ENCODE measurements at places on chromosomes 1 and 21. TPM values are rescaled to one million over a fixed set of nuclear protein-coding genes. Genes with fewer than 3 reads are reported as not detected.

- H3K4me3 ChIP-seq = no peak overlapping the region
- DNase-seq = no peak
- no peak overlapping the region for H3K27ac ChIP-seq
Observed at GRCh38 chr1:199671684-199672083, 355.8 kb upstream of the NR5A2 start.

DNA sequence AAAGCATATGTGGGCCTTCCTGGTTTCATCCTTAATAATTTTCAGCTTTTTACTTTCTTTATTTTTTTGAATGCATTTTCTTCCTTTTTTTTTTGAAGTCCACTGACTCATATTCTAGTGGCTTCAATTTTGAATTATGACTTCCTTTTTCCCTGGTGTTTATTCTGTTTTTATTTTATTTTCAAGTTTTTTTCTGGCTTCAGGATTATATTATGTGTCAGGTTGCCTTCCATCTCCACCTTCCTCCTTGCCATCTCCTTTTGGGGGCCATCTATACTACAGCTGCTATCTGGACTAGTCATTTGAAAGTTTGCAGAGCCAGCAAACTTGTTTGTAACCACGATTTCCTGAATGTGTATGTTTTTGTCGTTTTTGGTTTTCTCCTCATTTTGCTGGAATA is 117.6 kb downstream of the LEPR start:
- no peaks in the 10 kb centered on the region for H3K36me3 ChIP-seq
- DNase-seq = no peak
- no peak overlapping the region for H3K27ac ChIP-seq
- no peak overlapping the region for H3K4me3 ChIP-seq

GRCh38 chr1:70083519-70083918 is 121.9 kb downstream of the LRRC40 start:
- no peaks in the 10 kb centered on the region for H3K4me1 ChIP-seq
- no peaks in the 10 kb centered on the region for H3K27me3 ChIP-seq
- no peaks in the 10 kb centered on the region for H3K36me3 ChIP-seq
- no peak for DNase-seq
- no peak overlapping the region for H3K27ac ChIP-seq

DNA sequence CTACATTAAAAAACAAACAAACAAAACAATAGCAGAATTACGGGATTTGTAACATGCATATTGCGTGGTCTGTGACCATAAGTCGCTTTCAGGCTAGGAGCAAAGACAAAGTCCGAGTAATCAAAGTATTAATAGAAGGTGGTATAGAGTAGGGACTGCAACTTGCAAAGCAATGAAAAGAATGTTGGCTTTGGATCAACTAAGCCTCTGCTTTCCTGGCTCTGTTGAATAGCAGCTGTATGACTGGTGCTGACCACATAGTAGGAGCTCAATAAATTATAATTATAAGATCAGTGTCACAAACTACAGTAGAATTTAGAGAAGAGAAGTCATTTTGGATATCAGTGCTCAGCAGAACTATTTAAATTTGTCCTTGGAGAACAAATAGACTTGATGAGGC is 586.4 kb downstream of the DPYD start:
- no peak overlapping the region for H3K4me3 ChIP-seq
- peaks cover 4% of the 10 kb centered on the region for H3K4me1 ChIP-seq
- no peaks in the 10 kb centered on the region for H3K36me3 ChIP-seq
- H3K27ac ChIP-seq = no peak overlapping the region
- no peaks in the 10 kb centered on the region for H3K27me3 ChIP-seq

GRCh38 chr1:188903241-188903640 is 1574.4 kb downstream of the BRINP3 start:
- H3K4me1 ChIP-seq = no peaks in the 10 kb centered on the region
- DNase-seq = no peak
- H3K4me3 ChIP-seq = no peak overlapping the region
- no peaks in the 10 kb centered on the region for H3K27me3 ChIP-seq
- H3K36me3 ChIP-seq = no peaks in the 10 kb centered on the region

GRCh38 chr1:58035523-58035922 is 511.0 kb downstream of the OMA1 start:
- H3K36me3 ChIP-seq = no peaks in the 10 kb centered on the region
- no peak overlapping the region for H3K27ac ChIP-seq
- no peaks in the 10 kb centered on the region for H3K4me1 ChIP-seq
- no peak for DNase-seq

DNA sequence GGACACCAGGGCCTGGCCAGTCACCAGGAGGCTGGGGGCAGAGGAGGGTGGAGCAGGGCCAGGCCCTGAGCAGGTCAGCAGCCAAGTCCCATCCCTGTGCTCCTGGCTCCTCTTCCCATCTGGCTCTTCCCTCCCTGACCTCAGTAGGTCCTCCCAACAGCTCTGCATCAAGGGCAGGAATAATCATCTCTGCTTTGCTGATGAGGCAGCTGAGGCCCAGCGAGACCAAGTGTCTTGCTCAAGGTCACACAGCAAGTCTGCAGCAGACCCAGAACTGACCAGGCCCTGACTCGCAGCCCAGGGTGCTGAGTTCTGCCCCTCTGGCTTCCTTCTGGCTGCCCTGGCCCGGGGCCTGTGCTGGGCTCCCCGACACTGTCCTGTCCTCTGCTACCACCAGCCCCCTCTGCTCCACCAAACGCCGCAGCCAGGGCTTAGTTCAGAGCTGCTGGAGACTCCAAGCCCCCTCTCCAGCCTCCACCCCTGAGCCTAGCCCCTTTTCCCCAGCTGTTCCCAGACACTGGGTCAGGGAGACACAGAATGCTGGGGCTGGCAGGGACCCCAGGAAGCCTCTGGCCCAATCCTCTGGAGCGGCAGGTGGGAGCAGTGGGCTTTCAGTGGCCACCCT is 224.9 kb downstream of the PTPRU start:
- peak; percentile 66 for DNase-seq
- no peak overlapping the region for H3K27ac ChIP-seq
- H3K4me3 ChIP-seq = no peak overlapping the region
- no peaks in the 10 kb centered on the region for H3K4me1 ChIP-seq

- H3K27me3 ChIP-seq = no peaks in the 10 kb centered on the region
- no peaks in the 10 kb centered on the region for H3K4me1 ChIP-seq
- H3K27ac ChIP-seq = no peak overlapping the region
- no peaks in the 10 kb centered on the region for H3K36me3 ChIP-seq
- DNase-seq = no peak
Observed at GRCh38 chr1:25167269-25168192, 64.8 kb downstream of the SYF2 start.

- H3K27me3 ChIP-seq = no peaks in the 10 kb centered on the region
- no peaks in the 10 kb centered on the region for H3K36me3 ChIP-seq
- no peak overlapping the region for H3K27ac ChIP-seq
- no peaks in the 10 kb centered on the region for H3K4me1 ChIP-seq
- DNase-seq = no peak
Observed at GRCh38 chr1:164504749-164505148, 54.2 kb upstream of the PBX1 start.

- peaks cover 2% of the 10 kb centered on the region for H3K36me3 ChIP-seq
- DNase-seq = no peak
- no peak overlapping the region for H3K27ac ChIP-seq
- H3K27me3 ChIP-seq = no peaks in the 10 kb centered on the region
- peaks cover 2% of the 10 kb centered on the region for H3K4me1 ChIP-seq
- no peak overlapping the region for H3K4me3 ChIP-seq
Observed at GRCh38 chr1:224411766-224412165, 22.8 kb downstream of the WDR26 start.

- no peak overlapping the region for H3K4me3 ChIP-seq
- H3K36me3 ChIP-seq = no peaks in the 10 kb centered on the region
- no peak overlapping the region for H3K27ac ChIP-seq
- peak; percentile 59 for DNase-seq
- H3K4me1 ChIP-seq = no peaks in the 10 kb centered on the region
Observed at GRCh38 chr21:36184545-36184944, 27.9 kb downstream of the DOP1B start.

DNA sequence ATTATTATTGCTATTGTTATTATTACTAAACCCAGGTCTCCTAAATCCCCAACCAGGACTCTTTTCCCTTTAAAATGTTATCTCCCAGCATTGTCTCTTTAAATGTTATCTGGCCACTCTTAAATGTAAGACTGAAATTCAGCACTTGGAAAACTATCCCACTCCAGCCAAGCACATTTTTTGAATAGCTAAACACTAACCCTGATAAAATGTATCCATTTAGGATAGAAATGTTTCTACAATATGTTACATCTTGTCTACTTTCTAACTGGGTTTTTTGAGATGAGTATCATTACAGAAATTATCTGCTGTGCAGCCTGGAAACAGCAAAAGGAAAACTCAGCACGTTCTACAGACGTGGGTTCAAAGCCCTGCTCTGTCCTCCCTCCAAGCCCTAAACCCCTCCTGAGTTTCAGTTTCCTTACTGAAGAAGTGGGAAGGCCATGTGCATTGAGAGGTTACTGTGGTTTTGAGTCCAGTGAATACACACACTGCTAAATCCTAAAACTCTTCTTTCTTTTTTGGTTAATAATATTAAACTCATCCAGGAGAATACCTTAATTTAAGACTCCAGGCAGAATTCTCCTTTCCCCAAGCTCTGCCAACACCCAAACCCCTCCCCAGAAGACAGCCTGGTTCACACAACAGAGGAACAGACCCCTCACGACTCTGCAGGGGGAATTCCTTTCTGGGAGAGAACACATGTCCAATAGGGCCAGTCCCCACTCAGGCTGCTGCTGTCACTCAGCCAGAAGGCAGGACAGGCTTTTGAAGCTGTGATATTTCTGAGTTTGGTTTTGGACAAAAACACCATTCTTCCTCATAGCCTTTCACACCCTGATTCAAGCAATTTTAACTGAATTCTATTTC is 41.9 kb downstream of the HIVEP3 start:
- H3K4me1 ChIP-seq = no peaks in the 10 kb centered on the region
- no peak overlapping the region for H3K4me3 ChIP-seq
- no peaks in the 10 kb centered on the region for H3K36me3 ChIP-seq
- H3K27me3 ChIP-seq = no peaks in the 10 kb centered on the region

DNA sequence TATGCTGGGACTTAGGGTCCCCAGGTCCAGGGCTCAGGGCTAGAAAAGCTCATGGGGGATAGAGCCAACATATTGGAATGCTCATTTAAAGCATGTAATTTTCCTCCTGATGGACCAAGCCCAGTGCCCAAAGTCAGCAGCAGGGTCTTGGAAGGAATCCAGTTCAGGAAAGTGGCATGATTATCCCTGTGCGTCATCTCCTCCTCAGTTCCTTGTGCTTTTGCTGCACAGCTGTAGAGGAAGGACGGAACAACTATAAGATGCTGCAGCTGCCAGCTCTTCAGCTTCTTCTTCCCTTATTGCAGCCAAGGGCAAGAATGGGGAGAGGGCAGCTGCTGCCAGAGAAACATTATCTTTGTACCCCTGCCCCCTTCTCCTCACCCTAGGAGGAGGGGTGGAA is 58.4 kb downstream of the OVGP1 start:
- no peaks in the 10 kb centered on the region for H3K27me3 ChIP-seq
- no peaks in the 10 kb centered on the region for H3K4me1 ChIP-seq
- no peaks in the 10 kb centered on the region for H3K36me3 ChIP-seq
- H3K27ac ChIP-seq = no peak overlapping the region

DNA sequence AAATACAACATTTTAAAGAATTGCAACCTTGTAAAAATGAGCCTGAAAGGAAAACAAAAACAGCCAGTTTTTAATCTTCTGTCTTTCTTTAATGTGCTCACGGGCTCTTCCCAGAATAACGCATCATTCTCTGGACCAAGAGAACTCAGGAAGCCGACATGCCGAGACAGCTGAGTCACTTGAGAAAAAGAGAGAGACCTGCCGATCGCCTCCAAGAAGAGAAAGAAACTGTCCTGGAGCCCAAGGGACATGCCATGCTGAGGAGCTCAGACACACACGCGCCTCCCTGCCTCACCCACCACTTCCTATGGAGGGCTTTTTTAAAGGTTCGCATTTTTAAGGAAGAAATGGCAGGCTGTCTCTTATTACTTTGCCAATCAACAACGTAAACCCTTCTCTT is 176.4 kb downstream of the ZNF281 start:
- peaks cover 4% of the 10 kb centered on the region for H3K27me3 ChIP-seq
- no peak overlapping the region for H3K4me3 ChIP-seq
- no peak for DNase-seq
- no peaks in the 10 kb centered on the region for H3K36me3 ChIP-seq

- no peak for DNase-seq
- no peaks in the 10 kb centered on the region for H3K27me3 ChIP-seq
- H3K27ac ChIP-seq = no peak overlapping the region
- no peaks in the 10 kb centered on the region for H3K36me3 ChIP-seq
Observed at GRCh38 chr1:219432191-219432606, 180.7 kb downstream of the ZC3H11B start.

DNA sequence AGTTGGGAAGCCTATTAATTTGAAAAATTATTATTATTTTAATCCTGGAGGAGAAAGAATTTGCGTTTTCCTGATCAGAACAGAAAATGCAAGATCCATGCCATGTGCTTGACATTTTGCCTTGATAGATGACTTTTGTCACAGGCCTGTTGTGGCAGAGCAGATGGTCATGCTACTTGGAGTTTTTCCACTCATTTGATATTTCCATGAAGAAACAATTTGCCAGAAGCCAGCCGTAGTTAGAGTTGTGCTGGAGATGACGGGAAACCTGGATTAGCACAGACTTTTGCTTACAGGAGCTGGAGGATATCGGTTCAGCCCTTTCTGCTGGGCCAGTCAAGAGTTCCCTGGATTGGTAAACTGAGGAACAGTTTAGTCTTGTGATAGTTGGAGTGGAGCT is 3.2 kb downstream of the RCAN3 start:
- H3K36me3 ChIP-seq = no peaks in the 10 kb centered on the region
- no peak overlapping the region for H3K27ac ChIP-seq
- DNase-seq = no peak
- no peaks in the 10 kb centered on the region for H3K27me3 ChIP-seq

GRCh38 chr1:46492871-46493270 is 3.2 kb downstream of the DMBX1 start:
- no peak overlapping the region for H3K4me3 ChIP-seq
- H3K27ac ChIP-seq = no peak overlapping the region
- no peaks in the 10 kb centered on the region for H3K36me3 ChIP-seq
- H3K27me3 ChIP-seq = no peaks in the 10 kb centered on the region
- H3K4me1 ChIP-seq = no peaks in the 10 kb centered on the region

- H3K27me3 ChIP-seq = no peaks in the 10 kb centered on the region
- H3K36me3 ChIP-seq = no peaks in the 10 kb centered on the region
- H3K4me3 ChIP-seq = no peak overlapping the region
- DNase-seq = no peak
- no peaks in the 10 kb centered on the region for H3K4me1 ChIP-seq
Observed at GRCh38 chr1:112634367-112634766, 14.7 kb downstream of the CAPZA1 start.

DNA sequence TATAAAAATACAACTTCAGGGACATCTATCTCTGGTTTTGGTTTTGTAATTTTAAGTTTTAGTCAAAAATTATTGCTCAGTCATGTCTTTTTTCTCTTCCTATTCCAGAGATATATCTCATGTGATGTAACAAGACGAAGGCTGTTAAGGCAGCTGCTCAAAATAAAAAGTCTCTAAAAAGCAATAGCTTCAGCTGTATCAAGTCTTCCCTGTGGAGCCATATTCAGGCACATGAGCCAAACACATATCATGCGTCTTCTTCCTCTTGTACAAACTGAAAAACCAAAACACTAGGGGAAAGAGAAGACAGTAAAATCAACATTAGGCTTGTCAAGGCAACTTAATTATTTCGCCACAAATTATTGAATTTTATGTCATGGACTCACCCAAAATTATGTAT is 240.7 kb downstream of the NRIP1 start:
- DNase-seq = no peak
- no peaks in the 10 kb centered on the region for H3K27me3 ChIP-seq
- no peaks in the 10 kb centered on the region for H3K4me1 ChIP-seq
- H3K36me3 ChIP-seq = no peaks in the 10 kb centered on the region
- H3K27ac ChIP-seq = no peak overlapping the region
- H3K4me3 ChIP-seq = no peak overlapping the region

Gene LRRC71
- 1.3 TPM for total RNA-seq

Gene C21orf58
- 3.7 TPM for total RNA-seq

Gene FCRL5
- total RNA-seq = 0.63 TPM

Gene OR2L3
- total RNA-seq = not detected

Gene S100A1
- total RNA-seq = 0.69 TPM

Gene HSF2BP
- total RNA-seq = 0.51 TPM

Gene PPIAL4G
- total RNA-seq = 0.13 TPM

Gene NBPF4
- not detected for total RNA-seq

Gene LCE1A
- not detected for total RNA-seq
